Activated T-helper 17 cell treated with anti-CD3 and anti-CD28 coated beads, Interleukin-2, amount 50 U/mL, for 72 hours (primary cell): ENCODE measurements at places on chromosomes 6 and 20.
A peak's percentile ranks its signal among the peaks of the same experiment; 100 is the strongest.

GRCh38 chr6:67706388-67706787, 928.7 kb upstream of the ADGRB3 start:
- ATAC-seq = no peak

DNA sequence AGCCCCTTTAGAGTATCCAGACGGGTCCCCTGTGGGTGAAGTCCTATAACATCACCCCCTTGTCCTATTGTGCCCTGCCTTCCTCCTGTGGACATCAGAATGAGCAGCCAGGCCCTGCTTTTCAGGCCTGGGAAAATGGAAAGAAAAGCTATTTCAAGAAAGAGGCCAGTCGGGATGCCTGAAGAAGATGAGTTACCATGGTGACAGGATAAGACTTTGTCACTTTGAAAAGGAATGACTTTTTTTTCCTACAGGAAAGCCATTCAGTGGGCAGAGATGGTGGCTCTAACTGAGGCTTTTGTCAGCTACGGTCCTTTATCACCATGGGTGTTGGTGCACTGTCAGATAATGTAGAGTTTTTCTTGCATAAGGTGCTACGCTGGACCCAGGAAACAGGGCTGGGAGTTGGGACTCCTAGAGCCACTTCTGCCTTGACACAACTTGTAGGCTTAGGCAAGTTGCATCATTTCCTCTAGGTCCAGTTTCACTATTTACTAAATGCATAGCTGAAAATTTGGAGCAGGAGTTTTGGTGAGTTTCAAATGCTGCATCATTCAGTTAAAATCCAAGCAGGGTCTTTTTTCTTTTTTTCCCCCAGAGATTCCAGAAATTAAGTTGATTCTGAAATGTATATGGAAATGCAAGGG, 293.6 kb upstream of the PRND start:
- no peak for ATAC-seq

DNA sequence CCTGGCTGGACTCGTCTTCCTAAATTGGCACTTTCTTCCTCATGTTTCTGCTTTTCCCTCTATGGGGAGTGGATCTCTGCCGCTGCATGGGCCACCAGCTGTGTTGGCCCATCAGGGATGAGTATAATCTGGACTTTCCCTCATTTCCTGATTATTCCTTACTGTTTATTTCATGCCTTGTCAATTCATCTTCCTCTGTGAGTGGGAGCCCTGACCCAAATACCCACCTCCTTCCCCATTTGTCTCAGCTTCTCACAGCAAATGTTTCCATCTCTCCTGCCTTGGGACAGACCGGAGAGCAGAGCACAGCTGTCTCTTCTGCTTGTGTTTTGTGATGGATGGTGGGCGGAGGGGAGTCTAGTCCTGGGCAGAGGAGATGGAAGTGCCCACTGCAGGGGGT, 212.7 kb downstream of the UST start:
- no peak for ATAC-seq

- ATAC-seq = peak; percentile 7
These were observed 406.3 kb upstream of the RUNX2 start for GRCh38 chr6:44921798-44922197.

DNA sequence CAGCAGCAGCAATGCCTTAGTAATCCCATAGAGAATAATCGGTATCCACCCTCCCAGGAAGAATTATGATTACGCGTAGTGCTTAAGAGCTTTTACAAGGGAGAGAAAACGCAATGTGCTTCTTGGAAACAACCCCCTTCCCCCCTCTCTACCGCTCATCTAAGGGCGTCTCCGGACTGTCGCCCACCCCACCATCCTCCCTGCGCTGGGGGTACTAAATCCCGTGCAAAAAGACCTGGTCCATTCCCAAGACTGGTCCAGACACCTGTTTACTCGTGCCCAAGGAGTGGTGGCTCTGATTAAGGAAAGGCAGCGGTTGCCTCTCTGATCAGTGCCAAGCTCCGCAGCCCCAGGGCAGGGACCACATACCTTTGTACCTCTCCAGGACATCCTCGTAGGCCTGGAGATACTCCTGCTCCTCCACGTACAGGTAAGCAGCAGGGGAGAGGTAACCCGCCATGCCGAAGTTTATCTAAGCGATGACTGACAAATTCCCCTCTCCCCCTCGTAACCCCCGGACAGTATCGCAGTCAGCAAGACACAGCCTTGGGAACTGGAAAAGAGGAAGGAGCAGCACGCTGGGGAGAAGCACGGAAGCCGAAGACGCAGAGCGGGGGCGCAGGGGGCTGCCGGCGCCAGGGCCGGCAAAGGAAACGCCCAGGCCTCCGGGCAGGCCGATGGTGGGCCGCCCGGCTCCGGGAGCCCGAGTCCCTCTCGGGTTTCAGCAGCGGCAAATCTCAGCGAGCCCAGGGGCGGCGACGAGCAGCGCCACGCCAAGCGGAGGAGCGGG, 112.0 kb upstream of the BEND6 start:
- peak; percentile 20 for ATAC-seq

DNA sequence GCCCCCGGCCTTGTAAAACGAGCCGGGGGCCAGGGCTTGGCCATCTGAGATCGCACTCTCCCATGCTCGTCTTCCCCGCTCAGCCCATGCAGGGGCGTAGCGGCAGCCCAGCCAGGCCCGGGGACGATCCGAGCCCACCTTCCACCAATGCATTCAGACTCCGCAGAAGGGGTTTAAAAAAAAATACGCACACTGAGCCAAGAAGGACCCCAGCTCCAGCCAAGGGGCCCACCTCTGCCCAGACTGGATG, 320 bp downstream of the GSTA4 start:
- ATAC-seq = peak; percentile 3

GRCh38 chr6:91716361-91716760, 1129.5 kb upstream of the MAP3K7 start:
- ATAC-seq = no peak

DNA sequence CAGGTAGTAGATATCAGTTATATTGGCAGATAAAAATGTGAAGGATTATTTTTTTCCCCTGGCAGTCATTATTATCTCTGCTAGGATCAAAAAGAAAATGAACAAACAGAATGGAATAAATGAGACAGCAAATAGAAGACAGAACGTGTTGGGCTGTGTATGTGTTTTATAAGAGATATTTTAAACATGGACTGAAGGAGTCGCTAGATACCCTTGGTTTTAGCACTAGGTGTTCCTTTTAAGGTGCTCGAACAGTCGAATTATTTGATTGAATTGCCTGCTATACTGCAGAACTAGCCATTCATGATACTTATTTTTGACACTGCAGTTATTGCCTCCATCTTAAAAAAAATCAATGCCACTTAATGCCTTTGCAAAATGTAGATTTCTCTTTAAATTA, 3.7 kb downstream of the GRIK2 start:
- ATAC-seq = no peak

DNA sequence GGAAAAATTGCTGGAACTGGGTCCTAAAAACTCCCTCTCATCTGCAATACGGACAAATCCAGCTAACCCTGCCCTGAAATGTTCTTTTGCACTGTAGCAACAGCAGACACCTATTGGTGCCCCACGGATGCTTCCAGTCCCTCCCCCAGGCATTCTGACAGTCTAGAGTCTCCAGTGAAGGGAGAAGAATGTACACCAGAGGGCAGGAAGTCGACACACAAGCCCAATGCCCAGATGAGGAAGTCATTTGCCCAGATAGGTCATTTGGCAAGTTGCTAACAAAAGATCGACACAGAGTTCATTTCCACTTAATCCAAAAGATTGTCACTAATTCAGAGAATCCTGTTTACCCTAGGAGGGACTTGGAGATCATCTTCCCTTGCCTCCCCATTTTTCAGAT, 293.0 kb upstream of the PRDM1 start:
- ATAC-seq = no peak

DNA sequence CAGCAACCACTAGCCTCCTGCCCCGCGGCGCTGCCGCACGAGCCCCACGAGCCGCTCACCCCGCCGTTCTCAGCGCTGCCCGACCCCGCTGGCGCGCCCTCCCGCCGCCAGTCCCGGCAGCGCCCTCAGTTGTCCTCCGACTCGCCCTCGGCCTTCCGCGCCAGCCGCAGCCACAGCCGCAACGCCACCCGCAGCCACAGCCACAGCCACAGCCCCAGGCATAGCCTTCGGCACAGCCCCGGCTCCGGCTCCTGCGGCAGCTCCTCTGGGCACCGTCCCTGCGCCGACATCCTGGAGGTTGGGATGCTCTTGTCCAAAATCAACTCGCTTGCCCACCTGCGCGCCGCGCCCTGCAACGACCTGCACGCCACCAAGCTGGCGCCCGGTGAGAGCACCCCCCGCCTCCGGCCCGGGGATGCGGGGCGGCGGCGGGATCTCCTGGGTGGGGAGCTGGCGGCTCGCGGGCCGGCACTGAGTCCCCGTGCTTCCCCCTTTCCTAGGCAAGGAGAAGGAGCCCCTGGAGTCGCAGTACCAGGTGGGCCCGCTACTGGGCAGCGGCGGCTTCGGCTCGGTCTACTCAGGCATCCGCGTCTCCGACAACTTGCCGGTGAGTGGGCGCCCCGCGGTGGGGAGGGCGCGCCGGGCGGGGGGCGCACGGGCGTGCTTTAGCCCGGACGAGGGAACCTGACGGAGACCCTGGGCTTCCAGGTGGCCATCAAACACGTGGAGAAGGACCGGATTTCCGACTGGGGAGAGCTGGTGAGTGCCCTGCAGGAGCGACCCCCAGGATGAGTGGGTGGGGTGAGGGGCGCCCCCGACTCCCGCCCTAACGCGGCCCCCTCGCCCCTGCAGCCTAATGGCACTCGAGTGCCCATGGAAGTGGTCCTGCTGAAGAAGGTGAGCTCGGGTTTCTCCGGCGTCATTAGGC, 585 bp downstream of the PIM1 start:
- no peak for ATAC-seq

GRCh38 chr20:62120990-62121775, 1.1 kb upstream of the LSM14B start:
- ATAC-seq = peak; percentile 8

DNA sequence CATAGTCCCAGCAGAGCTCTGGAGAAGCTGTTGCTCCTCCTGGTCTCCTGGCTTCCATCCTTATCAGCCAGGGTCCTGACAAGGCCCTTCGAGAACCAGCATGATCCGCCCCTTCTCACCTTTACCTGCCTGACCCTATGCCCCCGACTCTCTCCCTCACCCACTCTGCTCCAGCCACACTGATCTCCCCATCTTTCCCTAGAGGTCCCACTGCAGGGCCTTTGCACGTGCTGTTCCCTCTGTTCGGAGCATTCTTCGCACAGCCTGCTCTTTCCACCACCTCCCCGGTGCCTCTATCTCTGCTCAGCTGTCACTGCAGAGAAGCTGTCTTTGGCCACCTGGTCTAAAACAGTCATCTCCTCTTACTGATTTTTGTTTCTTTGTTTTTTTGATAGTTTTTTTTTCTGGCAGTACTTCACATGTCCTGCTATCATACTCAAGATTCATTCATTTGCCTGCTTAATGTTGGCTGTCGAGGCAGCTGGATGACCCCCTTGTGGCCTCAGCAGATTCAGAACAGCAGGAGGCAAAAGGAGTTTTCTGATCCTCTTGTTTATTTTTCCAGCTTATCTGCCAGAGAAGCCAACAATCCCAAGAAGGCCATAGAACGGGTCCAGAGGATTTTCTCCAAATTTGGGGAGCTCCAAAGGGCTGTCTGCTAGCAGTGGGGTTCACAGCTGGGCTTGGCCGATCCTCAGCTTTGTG, 1.6 kb upstream of the PTGIS start:
- ATAC-seq = no peak

GRCh38 chr6:46097366-46097765, 32.4 kb upstream of the ENPP4 start:
- ATAC-seq = no peak

GRCh38 chr6:126888727-126889725, 229.4 kb upstream of the RSPO3 start:
- no peak for ATAC-seq

DNA sequence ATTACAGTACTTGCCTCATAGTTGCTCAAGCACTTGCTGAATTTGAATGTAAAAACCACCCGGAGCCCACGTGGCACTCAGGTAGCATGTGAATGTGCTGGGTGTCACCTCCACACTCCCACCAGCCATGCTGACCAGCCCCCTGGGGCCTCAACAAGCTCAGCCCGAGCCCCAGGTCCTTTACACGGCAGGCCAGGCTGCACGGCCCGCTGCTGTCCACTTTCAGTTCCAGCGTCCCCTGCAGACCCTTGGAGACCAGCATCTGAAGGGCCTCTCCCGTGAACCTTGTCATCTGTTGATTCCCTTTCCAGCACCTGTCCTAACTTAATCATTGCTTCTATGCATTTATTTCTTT, 33.3 kb upstream of the ZBP1 start:
- ATAC-seq = no peak

DNA sequence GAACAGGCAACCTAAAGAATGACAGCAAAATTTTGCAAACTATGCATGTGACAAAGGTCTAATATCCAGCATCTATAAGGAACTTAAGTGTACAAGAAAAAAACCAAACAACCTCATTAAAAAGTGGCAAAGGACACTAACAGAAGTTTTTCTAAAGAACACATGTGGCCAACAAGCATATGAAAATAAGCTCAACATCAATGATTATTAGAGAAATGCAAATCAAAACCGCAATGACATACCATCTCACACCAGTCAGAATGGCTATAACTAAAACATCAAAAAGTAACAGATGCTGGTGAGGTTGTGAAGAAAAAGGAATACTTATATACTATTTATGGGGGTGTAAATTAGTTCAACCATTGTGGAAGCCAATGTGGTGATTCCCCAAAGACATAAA, 5.5 kb downstream of the RFPL4B start:
- no peak for ATAC-seq

DNA sequence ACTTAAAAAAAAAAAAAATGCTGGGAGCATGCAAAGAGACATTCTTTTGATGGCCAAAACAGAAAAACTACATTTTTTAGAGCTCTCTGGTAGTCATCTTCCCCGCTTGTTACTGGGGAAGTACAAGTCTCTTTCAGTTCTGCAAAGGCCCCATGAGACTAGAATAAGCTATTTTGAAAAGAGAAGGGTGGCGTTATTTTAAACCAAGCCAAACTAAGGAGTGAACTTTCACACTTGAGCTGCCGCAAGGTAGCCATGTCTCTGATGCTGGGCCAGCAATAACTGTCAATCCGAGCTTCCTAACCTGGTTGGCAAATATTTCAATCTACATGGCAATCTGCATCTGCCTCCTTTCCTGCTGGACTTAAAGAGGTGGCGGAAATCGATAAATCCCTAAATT, 96.7 kb downstream of the L3MBTL3 start:
- no peak for ATAC-seq

- ATAC-seq = no peak
These were observed 49.5 kb upstream of the B4GALT5 start for GRCh38 chr20:49762940-49763766.

DNA sequence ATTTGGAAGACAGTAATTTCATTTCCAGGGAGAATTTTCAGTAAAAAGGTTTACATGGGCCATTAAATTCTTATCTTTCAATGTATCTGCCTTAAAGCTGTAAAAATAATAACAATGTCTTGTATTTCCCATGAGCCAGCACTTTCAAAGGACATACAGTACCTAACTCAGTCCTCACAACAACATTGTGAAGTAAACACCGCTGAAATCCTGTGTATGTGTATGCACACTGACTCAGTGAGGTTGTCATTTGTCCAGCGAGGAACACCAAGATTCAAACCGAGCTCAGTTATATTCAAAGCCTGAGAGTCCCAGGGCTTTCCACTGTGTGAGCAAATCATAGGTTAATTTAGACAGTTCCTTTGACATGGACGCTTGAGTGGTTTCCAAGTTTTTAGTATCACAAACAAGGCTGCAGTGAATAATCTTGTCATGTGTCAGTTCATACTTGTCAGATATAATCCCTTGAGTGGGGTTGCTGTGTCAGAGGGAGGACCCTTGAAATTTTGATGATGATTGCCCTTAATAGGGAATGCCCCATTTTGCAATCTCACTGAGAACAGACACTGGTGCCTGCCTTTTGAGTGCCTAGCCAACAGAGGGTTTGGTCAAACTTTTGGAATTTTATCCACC, 50.0 kb upstream of the SLC22A23 start:
- no peak for ATAC-seq

- no peak for ATAC-seq
These were observed 128.0 kb downstream of the PHACTR1 start for GRCh38 chr6:12844284-12845223.
